Stimulated activated CD4-positive, alpha-beta T cell treated with anti-CD3 and anti-CD28 coated beads, TNF-alpha, amount 100 ng/mL, for 1 hour (primary cell): ENCODE measurements at places on chromosomes 16 and 17.

DNA sequence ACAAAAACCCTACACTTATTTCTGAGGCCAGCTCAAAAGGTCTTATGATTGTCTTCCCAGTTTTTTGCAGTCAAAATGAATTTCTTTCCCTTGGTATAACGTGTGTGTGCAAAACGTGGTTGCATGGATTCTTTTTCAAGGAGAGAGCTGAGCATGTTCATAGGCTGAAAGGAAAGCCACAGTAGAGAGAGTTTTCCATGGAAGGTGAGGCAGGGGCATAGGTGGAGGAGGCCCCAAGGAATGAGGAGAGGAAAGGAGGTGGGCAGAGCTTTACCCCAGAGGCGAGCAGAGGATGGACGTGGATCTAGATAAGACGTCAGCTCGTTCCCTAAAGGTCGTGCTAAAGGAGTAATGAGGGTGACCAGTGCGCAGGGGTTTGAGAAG lies 22.8 kb downstream of the TRPV2 start:
- DNase-seq: no peak

DNA sequence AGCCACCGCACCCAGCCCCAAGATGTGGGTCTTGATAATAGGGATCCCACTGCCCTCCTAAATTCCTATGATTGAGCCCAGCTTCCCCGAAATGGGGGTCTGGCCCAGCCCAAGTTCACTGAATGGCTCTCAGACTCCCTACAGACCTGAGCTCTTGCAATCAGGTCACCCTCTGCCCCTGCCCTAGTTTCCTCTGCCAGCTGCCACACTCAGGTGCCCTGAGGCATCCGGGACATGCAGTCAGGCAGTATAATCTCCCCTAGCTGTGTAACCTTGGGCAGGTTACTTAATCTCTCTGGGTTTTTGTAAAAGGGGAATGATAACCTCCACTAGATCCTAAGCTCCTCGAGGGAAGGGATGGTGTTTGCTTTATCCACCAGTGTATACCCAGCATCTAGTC lies 61.1 kb upstream of the TOB1 start:
- no peak for DNase-seq

DNA sequence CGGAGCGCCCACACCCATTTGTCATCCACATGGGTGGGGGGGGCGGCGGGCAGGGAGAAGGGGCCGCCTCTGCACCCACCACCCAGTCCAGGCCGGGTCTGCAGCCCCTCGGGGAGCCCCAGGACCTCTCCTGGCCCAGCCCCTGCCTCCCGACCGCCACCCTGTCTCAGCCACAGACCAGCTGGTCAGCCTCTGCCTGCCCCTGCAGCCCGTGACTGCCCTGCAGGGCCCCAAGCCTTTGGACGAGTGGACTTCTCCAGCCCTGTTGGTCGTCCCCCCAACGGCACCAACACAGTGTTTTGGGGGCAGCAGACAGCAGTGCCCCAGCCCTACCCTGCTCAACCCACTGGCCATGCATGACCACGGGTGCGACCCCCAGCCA lies 1.2 kb downstream of the PRR35 start:
- no peak for DNase-seq

DNA sequence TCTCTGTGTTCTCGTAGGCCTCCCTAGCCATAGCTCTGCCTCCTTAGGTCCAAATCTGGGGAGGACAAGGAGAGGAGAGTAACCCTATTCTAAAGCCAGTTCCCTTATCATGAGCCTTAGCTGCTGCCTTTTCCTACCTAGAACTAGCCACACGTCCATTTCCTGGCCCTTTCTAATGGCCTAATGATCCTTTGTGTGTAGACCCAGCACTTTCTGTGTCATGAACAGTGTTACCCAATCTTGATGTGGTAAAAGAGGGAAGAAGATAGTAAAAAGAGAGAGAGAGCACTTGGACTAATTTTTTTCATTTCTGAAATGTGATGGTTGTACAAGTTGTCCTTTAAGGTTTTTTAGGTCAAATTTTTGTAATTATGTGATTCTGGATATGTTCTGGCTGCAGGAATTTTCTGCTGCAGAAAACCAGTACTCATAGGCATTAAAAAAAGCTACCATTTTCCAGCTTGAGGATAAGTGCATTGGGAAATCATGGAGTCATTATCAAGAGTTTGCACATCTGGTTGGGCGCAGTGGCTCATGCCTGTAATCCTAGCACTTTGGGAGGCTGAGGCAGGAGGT lies 18.2 kb downstream of the CASC3 start:
- no peak for DNase-seq

- DNase-seq: no peak
Measured at GRCh38 chr16:872436-873242, 72.1 kb upstream of the GNG13 start.

- no peak for DNase-seq
Measured at GRCh38 chr16:78794581-78795250, 695.3 kb downstream of the WWOX start.

- no peak for DNase-seq
Measured at GRCh38 chr17:1119924-1120323, 59.9 kb downstream of the ABR start.

DNA sequence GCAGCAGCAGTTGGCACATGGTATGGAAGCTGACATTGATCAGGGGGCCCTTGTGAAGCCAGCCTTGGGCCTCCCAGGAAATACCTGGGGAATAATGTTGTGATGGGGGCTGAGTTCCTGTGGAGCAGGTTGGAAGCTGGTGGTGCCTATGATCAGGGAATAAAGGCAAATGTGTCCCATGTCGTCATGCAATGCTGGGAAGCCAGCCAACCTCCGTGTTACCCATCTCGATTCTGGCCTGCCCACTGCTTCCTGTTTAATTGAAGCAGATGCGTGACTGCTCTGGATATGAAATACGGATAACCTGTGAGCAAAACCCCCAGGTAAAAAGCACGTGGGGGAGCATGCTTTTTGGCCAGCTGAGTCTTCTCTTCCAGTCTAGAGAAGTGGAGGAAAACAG lies 580.4 kb upstream of the HSBP1 start:
- DNase-seq: no peak

DNA sequence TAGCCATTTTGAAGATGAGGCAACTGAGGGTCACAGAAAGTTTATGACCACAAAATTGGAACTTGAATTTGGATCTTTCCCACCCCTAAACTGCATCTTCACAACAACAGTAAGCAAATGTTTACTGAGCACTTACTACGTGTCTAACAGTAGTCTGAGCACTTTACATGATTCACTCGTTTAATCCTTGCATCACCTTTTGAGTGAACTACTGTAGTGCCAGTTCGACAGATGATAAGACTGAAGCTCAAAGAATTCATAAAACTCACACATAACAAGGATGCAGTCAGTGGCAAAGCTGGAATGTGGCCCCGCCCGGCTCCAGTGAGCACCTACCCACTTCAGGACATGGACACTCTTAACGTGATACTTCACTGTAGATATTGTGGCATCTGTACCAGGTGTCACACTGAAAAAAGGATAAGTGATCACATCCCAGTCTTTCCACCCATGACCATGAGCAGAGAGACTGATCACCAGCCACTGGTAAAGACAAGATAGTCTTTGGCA lies 36.0 kb upstream of the HLF start:
- DNase-seq: no peak

DNA sequence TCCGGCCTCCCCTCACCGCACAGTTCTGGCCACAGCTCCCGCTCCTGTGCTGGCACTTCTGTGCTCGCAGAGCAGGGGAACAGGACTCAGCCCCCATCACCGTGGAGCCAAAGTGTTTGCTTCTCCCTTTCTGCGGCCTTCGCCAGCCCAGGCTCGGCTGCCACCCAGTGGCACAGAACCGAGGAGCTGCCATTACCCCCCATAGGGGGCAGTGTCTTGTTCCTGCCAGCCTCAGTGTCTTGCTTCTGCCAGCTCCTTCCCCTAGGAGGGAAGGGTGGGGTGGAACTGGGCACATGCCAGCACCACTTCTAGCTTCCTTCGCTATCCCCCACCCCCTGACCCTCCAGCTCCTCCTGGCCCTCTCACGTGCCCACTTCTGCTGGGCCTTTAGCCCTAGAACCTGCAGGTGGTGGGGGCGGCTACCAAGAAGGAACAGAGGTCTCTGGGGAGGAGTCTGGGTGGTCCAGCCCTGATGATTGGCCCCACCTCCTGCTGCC lies 645 bp upstream of the ELMO3 start:
- no peak for DNase-seq

- DNase-seq: no peak
Measured at GRCh38 chr16:62137996-62138395, 101.8 kb upstream of the CDH8 start.

DNA sequence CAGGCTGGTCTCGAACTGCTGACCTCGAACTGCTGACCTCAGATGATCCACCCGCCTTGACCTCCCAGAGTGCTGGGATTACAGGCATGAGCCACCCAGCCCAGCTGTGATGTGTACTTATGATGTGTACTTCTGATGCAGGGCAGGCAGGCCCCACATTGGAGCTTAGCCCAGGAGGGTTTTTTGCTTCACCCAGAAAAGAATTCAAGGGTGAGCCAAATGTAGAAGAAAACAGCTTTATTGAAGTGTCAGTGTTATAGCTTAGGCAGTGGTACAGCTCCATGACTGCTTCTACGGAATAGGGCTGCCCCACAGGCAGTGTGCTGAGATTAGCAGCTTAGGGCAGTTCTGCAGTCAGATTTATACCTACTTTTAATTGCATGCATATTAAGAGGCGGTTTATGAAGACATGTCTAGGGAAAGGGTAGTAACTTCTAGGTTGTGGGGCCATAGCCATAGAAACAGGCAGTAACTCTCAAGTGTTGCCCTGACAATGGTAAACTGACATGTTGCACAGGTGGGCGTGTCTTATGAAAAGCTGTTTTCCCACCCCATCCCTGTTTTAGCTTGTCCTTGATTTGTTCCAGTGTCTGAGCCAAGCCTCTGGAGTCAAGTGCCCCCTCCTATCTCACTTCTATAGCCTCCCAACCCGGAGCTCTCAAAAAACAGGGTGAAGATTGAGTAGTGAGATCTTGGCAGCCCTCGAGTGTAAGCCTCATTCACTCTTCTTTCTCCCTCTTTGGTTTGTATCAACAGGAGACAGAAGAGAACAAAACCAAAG lies 24.1 kb upstream of the POLR3E start:
- DNase-seq: no peak
